Type B pancreatic cell (in vitro differentiated cells): ENCODE measurements at places on chromosomes 4 and X.
A peak's percentile ranks its signal among the peaks of the same experiment; 100 is the strongest.

DNA sequence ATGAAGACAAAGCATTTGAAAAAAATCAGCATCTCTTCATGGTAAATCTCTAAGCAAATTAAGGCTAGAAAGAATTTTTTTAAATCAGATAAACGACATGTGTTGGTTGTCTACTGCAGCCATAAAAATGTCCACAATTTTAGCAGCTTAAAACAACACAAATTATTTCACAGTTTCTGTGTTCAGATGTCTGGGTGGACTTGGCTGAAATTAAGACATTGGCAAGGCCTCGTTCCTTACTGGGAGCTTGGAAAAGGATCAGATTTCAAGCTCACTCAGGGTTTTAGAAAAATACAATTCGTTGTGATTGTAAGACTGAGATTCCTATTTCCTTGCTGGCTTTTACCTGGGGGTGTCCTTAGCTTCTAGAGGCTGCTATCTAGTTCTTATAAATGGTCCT, 1470.6 kb downstream of the PCDH19 start:
- DNase-seq, result no peak

GRCh38 chr4:140330311-140330900, 43.0 kb upstream of the SCOC start:
- DNase-seq, result no peak

DNA sequence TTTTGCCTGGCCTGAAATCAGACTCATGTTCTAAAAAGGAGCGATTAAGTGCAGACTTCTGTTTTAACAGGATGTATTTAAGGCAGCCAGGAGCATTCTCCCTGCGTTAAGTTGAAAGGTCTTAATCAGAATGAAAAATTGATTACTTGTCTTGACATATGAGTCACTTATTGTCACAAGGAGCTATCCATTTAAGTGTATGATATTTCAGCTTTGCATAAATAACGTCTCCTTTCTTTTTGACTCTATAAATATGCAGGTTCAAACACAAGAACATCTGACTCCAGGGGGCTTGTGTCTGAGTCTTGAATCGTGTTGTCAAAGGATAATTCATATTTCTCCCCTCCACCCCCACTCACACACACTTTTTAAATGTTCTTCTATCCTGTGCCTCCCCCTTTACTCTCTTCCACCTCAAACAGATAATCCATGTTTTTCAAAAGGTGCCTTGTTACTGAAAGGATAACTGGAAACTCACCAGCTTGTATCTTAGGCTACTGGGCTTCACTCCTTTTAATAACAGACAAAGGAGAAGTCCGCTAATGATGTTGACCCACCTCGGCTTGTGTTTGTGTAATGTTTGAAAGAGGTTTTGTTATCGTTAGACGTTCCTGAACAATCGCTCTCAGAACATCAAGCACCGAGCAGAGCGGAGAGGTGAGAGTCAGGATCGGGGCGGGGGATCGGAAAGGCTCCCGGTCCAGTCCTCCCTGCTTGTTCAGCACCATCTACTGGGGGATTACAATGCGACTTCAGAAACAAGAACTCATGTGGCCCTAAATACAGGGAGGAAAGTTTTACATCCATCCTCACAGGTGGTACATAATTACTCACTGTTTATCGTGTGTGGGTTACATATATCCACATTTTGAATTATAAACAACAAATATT, 107.5 kb upstream of the RPL34 start:
- DNase-seq, result peak; percentile 68

- DNase-seq, result no peak
These were observed 57.0 kb downstream of the LCORL start for GRCh38 chr4:17964576-17964975.

- no peak for DNase-seq
These were observed 34.4 kb upstream of the GK2 start for GRCh38 chr4:79442422-79442821.

DNA sequence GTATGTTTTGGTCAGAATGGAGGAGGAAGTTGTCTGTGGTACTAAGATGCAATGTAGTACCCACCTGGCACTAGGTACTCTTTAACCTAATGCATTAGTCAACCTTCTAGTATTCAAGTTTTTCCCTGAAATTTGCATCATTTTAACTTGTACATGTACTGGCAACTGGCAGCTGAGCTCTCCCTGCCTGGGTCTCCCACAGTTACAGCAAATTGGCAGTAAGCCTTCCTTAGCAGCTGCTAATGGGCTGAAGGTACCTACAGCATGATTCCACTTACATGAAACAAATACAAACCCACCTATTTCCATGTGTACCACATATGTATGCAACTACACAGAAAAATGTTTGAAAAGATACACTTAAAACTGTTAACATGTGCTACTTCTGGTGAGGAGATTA, 8.1 kb upstream of the KLHL2 start:
- no peak for DNase-seq

DNA sequence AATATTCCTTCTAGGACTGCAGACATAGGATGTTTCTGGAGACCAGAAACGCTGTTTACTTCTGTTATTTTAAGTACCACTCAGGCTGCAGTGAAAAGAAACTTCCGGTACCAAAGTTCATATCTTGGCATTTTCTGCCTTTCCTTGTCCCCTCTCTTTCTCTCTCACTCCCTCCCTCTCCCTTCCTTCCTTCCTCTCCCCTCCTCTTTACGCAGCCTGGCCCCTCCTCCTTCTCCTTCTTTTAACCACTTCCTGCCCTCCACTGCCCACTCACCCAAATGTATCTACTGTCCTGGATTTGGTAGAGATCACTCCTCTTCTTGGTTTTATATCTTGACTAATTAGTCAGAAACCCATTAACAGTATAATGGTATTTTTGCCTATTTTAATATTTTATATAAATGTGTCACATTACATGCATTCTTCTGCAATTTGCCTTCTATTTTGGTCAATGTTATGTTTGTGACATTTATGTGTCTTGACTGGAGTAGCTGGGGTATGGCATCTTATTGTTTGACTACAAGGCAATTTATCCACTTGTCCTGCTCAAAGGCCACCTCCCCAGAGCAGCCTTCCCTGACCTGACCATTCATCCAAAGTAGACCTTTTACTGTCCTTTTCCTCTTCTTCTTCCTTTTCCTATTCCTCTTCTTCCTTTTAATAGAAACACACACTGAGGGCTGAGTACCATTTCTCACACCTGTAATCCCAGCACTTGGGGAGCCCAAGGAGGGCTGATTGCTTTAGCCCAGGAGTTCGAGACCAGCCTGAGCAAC, 56.9 kb downstream of the BCOR start:
- DNase-seq, result no peak

DNA sequence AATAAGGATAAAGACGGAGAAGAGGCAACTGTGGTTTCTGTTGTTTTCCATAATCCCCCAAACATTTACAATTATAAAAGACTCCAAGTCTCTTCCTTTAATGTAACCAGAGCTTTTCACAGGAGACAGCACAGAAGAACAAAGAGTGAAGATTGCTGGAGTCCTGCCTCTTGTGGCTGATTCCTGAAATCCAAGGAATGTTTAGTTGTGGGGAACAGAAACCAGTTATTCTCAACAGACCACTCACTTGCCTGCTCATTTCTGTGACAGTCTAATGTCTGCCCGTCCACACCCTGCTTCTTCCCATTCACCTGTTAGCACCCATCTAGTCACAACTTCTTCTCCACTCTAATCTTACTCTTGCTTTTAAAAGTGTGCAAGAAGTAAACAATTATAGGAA, 12.1 kb downstream of the TEX13B start:
- no peak for DNase-seq

- DNase-seq, result no peak
These were observed 44.8 kb upstream of the HERC6 start for GRCh38 chr4:88333741-88334405.

- no peak for DNase-seq
These were observed 39.8 kb upstream of the S100G start for GRCh38 chrX:16610121-16610621.

- DNase-seq, result no peak
These were observed 23.2 kb downstream of the VEGFC start for GRCh38 chr4:176769514-176769913.

GRCh38 chrX:22952010-22952409, 47.8 kb upstream of the DDX53 start:
- DNase-seq, result no peak

- DNase-seq, result no peak
These were observed 1954.8 kb downstream of the ARAP2 start for GRCh38 chr4:34289489-34289888.

DNA sequence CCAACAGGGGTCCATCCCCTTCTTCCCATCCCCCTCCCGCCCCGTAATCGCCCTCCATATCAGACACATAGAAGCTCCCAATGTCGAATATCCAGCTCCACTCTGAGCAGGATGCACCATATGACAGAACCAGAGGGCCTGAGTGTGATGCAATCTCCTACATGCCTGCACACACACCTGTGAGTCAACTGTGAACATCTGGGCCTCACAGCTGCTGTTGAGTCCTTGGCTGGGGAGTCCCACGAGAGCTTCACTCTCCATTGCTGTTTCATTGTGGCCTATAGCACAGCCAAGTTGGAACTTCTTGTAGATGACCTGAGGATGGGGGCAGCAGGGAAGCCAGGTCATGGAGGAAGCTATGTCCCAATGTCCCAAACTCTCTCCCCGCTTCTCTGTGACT, 8.2 kb downstream of the SLC38A5 start:
- DNase-seq, result no peak
